Activated CD8-positive, alpha-beta T cell treated with anti-CD3 and anti-CD28 coated beads, Interleukin-2, amount 10 ng/mL, durations not matched to agents 7 days and 5 days (primary cell): ENCODE measurements at places on chromosomes 4 and X. TPM values are rescaled to one million over a fixed set of nuclear protein-coding genes. Genes with fewer than 3 reads are reported as not detected.
A peak's percentile ranks its signal among the peaks of the same experiment; 100 is the strongest.

MAGEE1 gene
- total RNA-seq = 5.5 TPM

FHL1 gene
- 12.6 TPM for total RNA-seq

SOX3 gene
- not detected for total RNA-seq

ABLIM2 gene
- total RNA-seq = 0.42 TPM

S100G gene
- total RNA-seq = not detected

SH3TC1 gene
- 6.3 TPM for total RNA-seq

SHOX gene
- total RNA-seq = not detected

CHIC1 gene
- 3.6 TPM for total RNA-seq

TFE3 gene
- total RNA-seq = 17.6 TPM

RNF212 gene
- 2.0 TPM for total RNA-seq

DNA sequence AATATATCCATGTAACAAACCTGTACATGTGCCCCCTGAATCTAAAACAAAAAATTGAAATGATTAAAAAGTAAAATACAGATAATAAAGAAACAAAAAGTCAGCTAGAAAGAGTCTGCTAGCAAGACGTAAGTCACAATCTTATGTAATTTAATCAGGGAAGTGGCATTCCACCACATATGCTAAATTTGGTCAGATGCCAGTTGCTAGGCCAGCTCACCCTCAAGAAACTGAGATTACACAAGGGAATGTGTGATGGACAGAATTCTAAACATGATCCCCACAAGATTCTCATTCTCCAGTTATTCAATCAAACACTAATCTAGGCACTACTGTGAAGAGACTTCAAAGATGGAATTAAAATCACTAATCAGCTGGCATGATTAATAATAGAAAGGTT lies 689.3 kb downstream of the CENPC start:
- DNase-seq = no peak

- DNase-seq = no peak
Observed at GRCh38 chr4:89000844-89001360, 56.1 kb downstream of the FAM13A start.

GRCh38 chrX:45850775-45851433 lies 650.2 kb upstream of the DIPK2B start:
- peak; percentile 41 for DNase-seq

DNA sequence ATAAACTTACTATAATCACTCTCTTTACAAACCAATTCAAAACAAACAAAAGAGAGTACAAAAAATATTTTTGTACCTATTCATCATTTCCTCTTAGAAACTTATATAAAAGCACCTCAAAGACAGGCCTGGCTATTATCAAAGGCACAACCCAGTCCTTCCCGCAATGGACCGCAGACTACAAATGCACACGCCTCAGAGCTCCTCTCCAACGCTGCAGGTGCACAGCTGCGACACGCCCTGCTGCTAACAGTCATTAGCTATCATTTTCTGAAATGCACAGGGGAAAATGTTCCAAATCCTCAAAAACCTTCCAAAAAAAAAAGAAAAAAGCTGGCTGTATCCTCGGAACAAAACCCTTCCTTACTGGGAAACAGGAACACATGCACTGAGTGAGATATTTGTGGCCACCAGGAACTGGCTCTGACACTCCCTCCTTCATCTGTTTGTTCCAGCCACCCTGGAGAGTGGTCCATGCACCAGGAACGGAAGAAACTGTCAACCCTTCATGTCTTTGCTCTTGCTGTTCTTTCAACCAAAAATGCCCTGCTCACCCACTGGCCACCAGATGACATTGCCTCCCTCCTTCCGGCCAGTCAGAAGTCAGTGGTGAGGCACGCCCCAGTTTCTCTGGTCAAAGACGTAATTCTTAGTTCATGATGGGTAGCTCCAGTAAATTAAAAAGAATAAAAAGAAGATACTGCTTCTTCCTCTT lies 16.7 kb downstream of the IRF2 start:
- DNase-seq = no peak

GRCh38 chr4:55002431-55002830 lies 123.0 kb downstream of the KDR start:
- no peak for DNase-seq

- DNase-seq = peak; percentile 47
Observed at GRCh38 chr4:42398171-42398870, 1.0 kb downstream of the SHISA3 start.

DNA sequence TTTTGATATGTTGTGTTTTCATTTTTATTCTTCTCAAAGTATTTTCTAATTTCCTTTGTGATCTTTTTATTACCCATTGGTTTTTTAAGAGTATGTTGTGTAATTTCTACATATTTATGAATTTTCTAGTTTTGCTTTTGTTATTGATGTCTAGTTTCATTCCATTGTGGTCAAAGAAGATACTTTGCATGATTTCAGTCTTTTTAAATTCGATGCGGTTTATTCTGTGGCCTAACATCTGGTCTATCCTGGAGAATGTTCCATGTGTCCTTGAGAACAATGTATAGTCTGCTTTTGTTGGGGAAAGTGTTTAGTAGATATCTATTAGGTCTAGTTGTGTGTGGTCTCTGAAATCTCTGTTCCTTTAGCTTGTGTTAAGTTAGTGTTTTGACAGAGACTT lies 46.2 kb downstream of the PPEF1 start:
- no peak for DNase-seq

DNA sequence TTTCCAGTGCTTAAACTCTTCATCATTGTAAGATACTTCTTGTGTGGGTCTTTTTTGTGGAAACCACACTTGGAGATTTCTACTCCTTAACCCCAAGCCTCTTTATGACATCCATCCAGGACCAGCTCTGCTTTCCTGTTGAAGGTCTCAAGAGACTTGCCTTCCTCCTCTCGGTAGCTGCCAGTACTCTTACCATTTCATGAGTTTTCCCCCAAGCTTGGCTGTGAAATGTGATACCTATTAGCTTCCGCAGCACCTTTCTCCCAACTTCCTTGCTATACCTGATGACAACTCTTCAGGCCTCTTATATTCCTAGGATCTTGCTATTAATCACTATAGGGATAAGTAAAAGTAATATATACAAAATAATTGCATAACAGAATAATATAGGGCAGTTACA lies 1.9 kb upstream of the DCK start:
- DNase-seq = no peak

DNA sequence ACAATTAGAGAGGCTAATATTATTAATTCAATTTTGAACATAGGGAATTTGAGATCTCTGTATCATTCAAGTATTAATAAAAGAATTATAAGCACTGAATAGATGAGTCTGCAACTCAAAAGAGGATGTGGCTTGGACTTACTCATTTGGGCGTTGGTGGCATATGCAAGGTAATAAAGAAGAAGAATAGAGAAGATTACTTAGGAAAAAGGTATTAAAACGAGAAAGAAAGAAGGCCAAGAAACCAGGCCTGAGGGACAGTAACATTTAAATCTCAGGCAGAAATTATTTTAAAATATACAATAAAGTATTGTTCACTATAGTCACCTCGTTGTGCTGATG lies 383.0 kb upstream of the INTU start:
- no peak for DNase-seq
